ENCODE measurements at places on chromosomes 2 and 18. TPM values are rescaled to one million over a fixed set of nuclear protein-coding genes. Genes with fewer than 3 reads are reported as not detected.
A peak's percentile ranks its signal among the peaks of the same experiment; 100 is the strongest.

GRCh38 chr2:23944527-23944926, 4.3 kb downstream of the UBXN2A start:
- DNase-seq: no peak

SLC19A3 gene
- total RNA-seq: not detected

MAP3K19 gene
- total RNA-seq: not detected

- no peak for DNase-seq
These were observed 137.7 kb downstream of the TANC1 start for GRCh38 chr2:159106109-159106508.

DNA sequence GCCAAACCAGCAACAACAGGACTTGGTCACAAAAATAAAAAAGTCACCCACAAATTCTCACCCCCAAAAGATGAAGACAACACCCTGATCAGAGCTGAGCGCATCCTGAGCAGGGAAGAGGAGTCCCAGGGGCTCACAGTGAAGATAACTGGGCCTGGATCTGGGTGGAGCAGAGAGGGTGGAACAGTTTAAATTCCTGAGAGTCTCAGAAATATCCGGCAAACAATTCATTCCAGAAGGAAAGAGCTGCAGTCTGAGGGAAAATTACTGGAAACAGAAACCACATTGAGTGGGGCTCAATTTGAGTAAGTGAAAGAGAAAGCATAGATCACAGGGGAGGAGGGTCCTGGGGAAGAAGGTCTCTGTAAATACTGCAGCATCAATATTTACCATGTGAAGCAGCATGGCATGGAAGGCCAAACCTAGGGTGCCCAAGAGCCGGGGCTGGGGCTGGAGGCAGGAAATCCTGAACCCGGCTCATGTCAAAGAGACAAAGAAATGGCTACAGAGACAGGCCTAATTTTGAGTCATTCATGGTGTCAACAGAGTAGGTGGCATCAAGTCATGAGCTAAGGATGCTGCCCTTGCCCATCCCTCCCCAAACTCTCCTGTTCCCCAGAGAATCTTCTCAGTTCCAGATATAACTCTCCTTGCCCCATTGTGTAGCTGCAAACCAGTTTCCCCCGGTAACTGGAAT, 61.4 kb upstream of the ZBTB7C start:
- no peak for DNase-seq

CCBE1 gene
- total RNA-seq: 5.2 TPM

GRCh38 chr2:208255557-208256106, 761 bp upstream of the IDH1 start:
- DNase-seq: no peak

GRCh38 chr2:119517433-119517832, 6.8 kb downstream of the SCTR start:
- peak; percentile 41 for DNase-seq

DNA sequence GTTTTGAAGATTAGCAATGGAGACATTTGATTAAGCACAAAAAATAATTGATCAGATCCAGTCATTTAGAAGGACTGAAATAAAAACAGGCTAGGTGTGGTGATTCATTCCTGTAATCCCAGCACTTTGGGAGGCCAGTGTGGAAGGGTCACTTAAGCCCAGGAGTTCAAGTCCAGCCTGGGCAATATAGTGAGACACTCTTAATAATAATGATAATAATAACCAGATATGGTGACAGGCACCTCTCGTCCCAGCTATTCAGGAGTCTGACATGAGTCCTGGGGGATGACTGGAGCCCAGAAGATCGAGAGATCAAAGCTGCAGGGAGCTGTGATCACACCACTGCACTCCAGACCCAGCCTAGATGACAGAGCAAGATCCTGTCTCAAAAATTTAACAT, 3.5 kb upstream of the FN1 start:
- DNase-seq: no peak

DNA sequence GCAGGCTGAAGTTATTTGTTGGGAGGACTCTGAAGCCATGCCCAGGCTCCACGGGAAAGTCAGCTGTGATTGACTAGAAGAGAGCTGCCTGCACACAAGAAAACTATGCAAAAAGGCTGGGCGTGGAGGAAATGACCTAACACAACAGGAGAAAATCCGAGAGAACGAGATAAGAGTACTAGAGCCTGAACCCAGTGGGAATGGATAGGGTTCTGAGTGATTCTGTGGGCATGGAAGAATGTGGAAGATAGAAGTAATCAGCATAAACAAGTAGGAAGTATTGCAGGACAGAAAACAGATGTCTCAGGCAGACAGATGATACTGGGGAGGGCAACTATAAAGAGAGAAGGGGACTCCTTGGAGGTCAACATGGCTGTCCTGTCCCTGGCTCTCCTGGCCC, 12.1 kb upstream of the COPS8 start:
- no peak for DNase-seq

FRZB gene
- 1.9 TPM for total RNA-seq

RBM44 gene
- 0.52 TPM for total RNA-seq

OTOS gene
- total RNA-seq: not detected

- no peak for DNase-seq
These were observed 4.1 kb downstream of the CYTIP start for GRCh38 chr2:157439824-157440186.

- DNase-seq: no peak
These were observed 28.8 kb downstream of the ANKRD30B start for GRCh38 chr18:14776801-14777200.

DNA sequence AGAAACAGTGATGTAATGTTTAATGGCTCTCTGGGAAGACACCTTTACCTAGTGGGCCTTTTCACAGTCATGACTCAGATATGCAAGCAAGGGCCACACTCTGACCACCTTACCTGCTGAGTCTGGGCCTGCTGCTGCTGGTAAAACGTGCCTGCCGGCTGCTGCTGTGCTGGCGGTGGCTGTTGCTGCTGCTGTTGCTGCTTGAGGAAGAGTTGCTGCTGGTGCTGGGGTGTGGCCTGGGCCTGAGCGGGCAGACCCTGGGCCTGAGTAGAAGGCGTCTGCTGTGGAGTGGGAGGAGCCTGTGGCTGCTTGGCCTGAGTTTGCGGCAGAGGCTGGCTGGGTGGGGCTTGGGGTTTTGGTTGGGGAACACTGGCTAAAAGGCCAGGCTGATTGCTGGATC, 81.6 kb upstream of the NFU1 start:
- DNase-seq: no peak

DNA sequence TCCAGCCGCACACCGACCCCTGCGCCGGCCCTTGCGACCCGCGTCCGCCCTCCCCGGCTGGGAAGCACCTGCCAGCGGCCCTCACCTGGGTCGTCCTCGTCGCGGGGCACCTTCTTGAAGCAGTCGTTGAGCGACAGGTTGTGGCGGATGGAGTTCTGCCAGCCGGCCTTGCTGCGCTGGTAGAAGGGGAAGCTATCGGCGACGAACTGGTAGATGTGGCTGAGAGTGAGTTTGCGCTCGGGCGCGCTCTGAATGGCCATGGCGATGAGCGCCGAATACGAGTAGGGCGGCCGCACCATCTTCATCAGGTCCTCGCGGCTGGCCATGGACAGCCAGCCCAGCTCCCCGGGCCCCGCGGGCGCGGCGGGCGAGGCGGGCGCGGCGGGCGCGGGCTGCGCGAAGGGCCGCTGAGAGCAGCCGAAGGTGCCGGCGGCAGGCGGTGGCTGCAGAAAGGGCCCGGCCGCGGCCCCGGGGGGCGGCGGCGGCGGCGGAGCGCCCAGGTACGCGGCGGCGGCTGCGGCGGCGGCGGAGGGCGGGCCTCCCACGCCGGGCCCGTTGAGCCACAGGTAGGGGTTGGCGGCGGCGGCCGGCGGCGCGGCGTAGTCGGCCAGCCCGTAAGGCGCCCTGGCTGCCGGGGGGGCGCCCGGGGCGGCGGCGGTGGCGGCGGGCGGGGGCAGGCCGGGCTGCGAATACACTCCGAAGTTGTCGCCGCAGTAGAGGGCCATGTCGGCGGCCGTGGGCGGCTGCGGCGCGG, 505 bp downstream of the FOXI3 start:
- DNase-seq: no peak

DNA sequence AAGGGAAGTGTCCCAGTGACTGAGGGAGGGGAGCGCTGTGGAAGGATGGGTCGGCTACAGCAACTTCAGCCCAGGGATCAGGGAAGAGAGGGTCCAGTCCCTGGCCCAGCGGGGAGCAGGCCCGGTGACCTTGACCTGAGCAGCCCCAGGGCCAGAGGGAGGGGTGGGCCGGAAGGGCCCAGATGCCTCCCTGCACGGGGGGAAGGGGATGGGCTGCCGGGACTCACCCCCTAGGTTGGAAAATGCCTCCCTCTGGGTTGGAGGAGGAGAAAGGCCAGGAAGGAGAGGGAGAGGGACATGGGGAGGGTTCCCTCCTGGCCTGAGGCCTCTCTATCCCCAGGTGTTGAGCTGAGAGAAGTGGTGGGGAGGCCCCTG, 19.8 kb downstream of the GPC1 start:
- DNase-seq: no peak

DNA sequence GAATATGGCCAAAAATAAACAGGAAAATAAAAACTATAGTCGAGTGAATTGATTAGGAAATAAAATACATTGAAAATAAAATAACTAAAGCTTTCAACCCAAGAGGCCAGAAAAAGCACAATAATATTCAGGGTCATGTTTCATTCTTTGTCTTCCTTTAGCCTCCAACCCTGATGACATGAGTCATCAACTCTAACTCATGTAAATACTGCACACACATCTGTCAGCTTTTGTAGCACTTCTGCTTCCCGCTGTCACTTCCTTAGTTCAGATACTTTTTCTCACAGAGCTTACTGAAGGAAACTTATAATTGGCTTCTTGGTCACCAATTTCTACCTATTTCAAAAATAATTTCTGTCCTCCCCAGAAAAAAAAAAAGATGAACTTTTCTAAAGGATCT, 112.8 kb downstream of the UPP2 start:
- DNase-seq: no peak

TBC1D8 gene
- 53.3 TPM for total RNA-seq

DNA sequence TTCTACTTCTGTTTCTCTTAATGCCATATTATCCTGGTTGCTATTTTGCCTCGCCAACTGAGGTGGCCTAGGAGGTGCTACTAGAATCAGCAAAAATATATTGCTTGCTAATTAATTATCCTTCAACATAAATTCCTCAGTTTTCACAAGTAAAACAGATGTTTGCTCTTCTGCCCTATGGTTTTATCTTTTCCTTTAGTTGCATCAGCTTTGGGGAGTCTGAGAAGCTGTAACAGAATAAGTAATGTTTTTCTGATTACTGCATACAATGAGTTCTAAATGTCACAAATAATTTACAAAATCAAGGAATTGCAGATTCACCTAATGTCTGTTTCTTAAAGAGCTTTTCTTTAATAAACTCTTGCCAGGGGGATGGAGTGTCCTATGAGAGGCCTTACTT, 36.7 kb downstream of the GULP1 start:
- DNase-seq: no peak

DOCK10 gene
- total RNA-seq: 1.0 TPM

CSRNP3 gene
- total RNA-seq: 7.8 TPM

RGPD4 gene
- not detected for total RNA-seq

CABLES1 gene
- 2.3 TPM for total RNA-seq

DNA sequence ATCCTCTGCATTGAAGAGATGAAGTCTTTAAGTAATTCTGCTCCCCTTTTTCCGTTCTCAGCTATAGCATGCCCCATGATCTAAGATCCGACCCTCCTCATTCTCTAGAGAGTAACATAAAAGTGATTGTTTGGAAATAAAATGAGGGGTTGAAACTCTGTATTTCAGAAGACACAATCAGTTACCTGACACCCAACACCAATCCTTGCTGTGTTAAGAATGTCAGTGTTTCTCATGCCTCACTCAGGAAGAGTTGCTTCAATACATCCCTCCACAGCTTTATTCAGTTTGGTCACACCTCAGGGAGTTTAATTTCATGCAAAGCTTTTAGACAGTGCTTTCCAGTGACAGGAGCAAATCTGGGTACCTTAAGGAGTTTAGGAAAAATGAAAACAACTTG, 49.9 kb upstream of the RBBP8 start:
- DNase-seq: no peak

GRCh38 chr2:96868555-96869280, 1.2 kb downstream of the SEMA4C start:
- peak; percentile 95 for DNase-seq

NEURL3 gene
- not detected for total RNA-seq

GRCh38 chr2:72457801-72458516, 310.3 kb upstream of the CYP26B1 start:
- no peak for DNase-seq

DNA sequence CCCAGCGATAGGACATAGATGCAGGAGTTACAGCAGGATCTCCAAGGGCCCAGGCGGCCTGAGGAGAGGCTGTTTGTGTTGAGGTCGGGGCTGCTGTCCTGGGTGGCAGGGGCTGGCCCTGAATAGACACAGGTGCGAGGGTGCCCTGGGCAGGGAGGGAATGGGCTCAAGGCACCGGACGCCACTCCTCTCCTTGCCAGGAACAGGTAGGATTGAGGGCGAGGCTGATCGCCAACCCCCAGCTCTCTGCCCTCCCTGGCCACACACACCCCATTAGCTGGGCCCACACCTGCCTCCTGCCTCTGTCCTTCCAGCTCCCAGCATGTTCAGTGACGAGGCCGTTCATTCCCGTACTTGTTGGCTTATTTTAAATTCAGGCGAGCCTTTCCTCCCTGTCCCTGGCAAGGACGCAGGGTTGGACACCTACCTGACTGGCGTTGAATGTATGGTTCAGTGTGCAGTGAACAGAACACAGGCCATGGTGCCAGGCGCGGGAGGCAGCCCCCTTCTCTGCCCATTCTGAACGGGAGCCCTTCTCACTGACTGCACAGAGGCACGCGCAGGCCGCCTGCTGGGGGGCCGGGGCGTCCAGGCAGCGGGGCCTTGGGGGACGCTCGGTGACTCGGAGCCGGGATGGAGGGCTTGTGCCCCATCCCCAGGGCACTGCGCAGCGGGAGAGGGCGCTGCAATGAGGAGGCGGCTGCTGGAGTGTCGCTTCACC, 41.3 kb upstream of the SNED1 start:
- DNase-seq: no peak

SLC39A6 gene
- total RNA-seq: 15.7 TPM

PLEKHH2 gene
- 2.2 TPM for total RNA-seq

PEX13 gene
- total RNA-seq: 24.3 TPM

DNA sequence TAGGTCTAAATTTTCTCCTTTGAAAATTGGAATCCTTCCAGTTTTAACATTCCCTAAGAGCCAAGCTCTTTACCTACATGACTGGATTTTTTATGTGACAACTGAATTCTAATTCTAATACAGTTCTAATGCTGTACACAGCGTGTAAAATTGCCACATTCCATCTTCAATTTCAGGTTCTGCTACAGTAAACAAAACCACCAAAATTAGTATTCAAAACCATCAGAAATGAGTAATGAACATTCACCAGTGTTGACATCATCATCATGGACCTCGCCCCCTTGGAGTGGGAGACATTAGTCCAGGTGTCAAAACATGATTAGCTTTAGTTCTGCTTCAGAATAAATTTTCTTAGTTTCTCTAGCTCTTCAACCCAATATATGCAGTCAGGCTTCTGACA, 133.6 kb downstream of the MBD2 start:
- no peak for DNase-seq

DNA sequence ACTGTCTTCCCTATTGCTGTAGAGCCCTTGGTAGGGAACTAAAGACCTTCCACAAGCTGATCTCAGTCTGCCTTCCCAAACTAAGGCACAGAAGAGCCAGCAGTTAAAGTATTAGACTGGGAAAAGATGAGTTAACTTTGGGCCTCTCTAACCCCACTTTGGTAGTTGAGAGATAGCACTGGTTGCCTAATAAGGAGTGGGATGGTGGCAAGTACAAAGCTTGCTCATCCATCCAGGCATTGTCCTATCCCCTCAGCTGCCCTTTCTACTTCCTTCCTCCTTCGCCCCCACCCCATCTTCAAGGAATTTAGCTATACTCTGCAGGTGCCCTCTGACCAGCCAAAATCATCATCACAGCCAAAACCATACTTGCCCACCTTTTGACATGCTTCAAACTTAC, 22.2 kb upstream of the AFTPH start:
- no peak for DNase-seq

Data from heart left ventricle (tissue), 16 donors.